ENCODE measurements at places on chromosomes 2 and 18.
A peak's percentile ranks its signal among the peaks of the same experiment; 100 is the strongest.

- no peak for DNase-seq
Observed at GRCh38 chr2:100682536-100682935, 119.7 kb downstream of the PDCL3 start.

GRCh38 chr18:3995476-3996102 is 459.5 kb downstream of the DLGAP1 start:
- DNase-seq = peak; percentile 51

- no peak for DNase-seq
Observed at GRCh38 chr18:57806201-57806977, 3.3 kb upstream of the ATP8B1 start.

- DNase-seq = no peak
Observed at GRCh38 chr2:235264512-235264911, 229.3 kb upstream of the AGAP1 start.

All from endothelial cell (in vitro differentiated cells).